Activated T-cell treated with anti-CD3 and anti-CD28 coated beads, Interleukin-2, amount 50 U/mL, for 4 hours (primary cell): ENCODE measurements at places on chromosomes 2 and 18. TPM values are rescaled to one million over a fixed set of nuclear protein-coding genes. Genes with fewer than 3 reads are reported as not detected.

AQP12B gene
- not detected for total RNA-seq

TUBA4B gene
- total RNA-seq: not detected

ZFP36L2 gene
- total RNA-seq: 67.7 TPM

GLI2 gene
- 0.30 TPM for total RNA-seq

SIX2 gene
- total RNA-seq: not detected

EGR4 gene
- total RNA-seq: 0.87 TPM

SERPINB3 gene
- not detected for total RNA-seq

LRRC30 gene
- not detected for total RNA-seq

NOL4 gene
- not detected for total RNA-seq

ATG9A gene
- total RNA-seq: 29.7 TPM
